ENCODE measurements at places on chromosomes 7 and 10. TPM values are rescaled to one million over a fixed set of nuclear protein-coding genes. Genes with fewer than 3 reads are reported as not detected.

GRCh38 chr10:98078774-98079173 lies 48.4 kb upstream of the CRTAC1 start:
- DNase-seq: no peak

DNA sequence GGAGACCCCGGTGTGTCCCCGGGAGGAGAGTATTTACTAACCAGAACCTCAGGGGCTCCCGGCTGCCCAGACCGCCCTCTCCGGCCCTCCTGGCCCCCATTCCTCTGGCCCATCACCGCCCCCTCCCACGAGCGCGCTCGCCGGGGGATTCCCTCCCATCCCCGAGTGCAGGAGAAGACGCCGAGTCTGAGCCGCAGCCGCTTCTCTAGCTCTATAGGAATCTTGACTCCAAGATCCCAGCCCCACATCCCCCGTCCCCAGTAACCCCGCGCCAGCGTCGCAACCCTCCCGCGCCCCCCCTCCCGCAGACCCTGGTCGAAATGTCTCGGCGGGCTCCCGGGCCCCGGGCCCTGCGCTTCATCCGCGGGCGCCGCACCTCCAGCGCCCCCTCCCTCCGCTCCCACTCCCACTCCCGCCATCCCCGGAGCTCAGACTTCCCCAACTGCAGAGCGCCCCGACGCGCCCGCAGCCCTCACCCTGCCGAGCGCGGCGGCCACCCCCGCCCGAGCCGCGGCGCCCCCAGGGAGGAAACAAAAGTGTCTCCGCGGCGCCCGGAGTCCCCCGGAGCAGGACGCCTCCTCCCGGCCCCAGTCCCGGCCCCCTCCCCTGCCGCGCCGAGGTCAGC lies 541 bp downstream of the ELMO1 start:
- peak; percentile 41 for DNase-seq

DNA sequence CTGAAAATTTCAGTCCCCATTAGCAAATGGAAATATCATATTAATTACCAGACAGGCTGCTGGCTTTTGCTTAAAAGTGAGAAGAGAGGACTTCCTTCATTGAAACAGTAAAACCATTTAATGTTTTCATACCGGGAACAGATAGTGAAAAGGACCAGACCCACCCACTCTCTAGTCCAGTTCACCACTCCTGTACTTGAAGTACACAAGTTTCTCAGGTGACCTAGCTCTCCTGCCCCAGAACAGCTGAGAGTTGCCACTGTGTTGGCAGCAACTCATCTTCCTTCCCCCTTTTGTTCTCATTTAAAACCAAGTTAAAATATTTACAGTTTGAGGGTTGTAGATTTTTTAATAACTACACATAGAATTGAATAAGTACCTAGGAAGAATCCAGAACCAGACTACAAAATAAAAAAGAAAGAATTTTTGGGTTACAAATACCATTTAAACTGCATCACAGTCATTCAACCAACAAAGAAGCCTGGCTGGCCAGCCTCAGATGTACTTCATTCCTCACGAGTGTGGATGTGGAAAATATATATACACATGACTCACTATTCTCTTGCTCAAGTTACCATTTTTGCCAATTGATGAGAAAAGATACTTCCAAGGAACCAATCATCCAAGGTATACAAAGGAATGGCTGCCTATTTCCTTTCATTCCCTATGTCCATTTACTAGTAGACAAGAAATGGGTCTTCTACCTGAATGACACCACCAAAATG lies 68.1 kb downstream of the VPS41 start:
- DNase-seq: no peak

- DNase-seq: no peak
Measured at GRCh38 chr7:77321300-77321699, 94.8 kb downstream of the GSAP start.

DNA sequence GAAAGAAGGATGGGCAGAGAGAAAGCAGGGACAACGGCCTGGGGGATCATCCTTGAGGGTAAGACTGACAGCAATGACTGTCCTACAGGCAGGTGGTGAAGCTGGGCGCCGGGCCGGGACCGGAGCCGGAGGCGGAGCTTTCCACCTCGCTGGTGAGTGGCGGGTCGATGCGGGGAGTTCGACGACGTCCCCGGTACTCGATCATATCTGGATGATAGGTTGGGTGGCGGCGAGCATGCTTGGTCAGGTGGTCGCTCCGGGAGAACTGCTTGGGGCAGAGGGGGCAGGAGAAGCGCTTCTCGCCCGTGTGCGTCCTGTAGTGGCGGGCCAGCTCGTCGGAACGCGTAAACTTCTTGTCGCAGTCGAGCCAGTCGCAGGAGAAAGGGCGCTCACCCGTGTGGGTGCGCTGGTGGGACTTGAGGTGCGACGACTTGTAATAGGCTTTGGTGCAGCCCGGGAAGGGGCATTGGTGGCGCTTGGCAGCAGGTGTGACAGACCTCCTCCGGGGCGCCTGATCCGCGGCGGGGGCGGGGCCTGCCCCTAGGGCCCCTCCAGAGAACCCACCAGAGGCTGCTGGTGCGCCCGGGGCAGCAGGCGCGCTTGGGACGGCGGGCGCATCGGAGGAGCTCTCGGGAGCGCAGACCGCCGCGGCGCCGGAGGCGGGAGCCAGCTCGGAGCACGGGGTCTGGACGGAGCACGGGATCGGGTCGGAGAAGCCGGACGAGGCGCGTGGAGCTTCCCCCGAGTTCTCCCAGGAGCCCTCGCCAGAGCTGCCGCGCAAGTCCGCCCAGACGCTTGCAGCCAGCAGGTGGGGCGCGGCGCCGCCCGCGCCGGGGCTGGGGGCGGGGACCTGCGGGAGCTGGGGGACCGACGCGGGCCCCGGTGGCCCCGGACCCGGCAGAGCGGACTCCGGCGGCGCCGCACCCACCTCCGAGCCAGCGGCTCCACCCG lies 752 bp downstream of the KLF14 start:
- DNase-seq: peak; percentile 23

GRCh38 chr7:109879287-109879828 lies 1211.6 kb upstream of the LRRN3 start:
- DNase-seq: no peak

GRCh38 chr7:45923290-45923689 lies 2.2 kb upstream of the IGFBP3 start:
- peak; percentile 79 for DNase-seq

DNA sequence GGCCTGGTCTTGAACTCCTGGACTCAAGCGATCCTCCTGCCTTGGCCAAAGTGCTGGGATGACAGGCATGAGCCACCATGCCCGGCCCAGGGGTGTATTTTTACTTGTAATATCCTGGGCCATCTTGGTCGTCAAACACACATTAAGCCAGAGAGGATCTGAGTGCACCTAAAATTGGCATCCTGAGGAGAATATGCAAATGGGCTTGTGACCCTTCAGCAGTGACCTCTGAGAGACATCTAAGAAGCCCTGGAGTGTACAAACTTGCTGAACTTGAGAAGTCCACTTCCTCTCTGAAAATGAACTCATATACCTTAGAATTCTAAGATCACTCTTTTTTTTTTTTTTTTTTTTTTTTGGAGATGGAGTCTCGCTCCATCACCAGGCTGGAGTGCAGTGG lies 372.0 kb upstream of the C7orf33 start:
- no peak for DNase-seq

DNA sequence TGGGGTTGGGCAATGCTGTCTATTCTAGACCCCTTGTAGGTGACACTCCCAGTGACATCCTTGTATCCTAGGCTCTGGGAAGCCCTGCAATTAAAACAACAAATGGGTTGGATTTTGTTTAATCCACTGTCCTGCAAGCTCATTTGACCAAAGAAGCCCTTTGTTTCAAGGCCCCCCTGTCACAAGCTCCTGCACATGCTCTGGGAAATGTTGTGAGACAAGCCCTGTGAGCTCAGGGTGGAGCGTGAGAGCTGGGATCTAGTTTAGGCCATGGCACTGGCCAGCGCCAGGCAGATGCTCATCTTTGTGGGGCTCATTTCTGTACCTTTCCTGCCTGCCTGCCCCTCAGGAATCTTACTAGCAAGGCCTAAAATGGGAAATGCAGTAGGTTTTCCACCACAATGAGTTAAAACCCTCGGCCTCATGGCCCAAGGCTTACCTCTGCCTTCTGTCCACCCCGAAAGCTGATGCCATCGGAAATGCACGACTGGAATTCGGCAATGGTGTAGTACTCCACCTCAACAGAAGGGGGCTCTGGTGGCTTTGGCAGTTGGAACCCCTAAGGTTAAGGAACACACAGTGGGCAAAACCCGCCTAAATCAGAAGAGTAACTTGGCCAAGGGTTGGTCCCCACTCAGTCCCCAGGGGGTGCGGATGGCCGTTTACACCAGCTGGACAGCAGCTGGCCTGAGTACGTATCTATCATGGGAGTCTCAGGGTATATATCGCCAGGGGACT lies 112.0 kb downstream of the NEURL1 start:
- peak; percentile 66 for DNase-seq

GRCh38 chr10:125120053-125120710 lies 40.2 kb downstream of the CTBP2 start:
- DNase-seq: no peak

DNA sequence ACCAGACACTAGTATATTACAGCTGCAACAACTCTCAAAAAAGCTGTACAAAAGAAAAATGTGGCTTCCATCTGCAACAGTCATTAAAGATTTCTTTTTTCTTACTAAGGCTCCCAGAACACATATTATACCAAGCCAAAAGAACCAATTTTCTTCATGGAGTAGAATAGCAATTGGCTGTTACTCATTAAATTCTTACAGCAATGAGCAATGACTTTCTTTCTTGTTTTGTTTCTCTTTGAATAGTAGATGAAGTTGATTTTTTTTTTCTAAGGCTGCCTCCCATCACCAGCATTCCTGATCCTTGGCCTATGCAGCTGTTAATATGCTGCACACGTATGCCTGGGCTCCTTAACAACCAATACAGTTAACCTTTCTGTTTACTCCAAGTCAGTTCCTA lies 36.6 kb upstream of the SPOCK2 start:
- no peak for DNase-seq

DNA sequence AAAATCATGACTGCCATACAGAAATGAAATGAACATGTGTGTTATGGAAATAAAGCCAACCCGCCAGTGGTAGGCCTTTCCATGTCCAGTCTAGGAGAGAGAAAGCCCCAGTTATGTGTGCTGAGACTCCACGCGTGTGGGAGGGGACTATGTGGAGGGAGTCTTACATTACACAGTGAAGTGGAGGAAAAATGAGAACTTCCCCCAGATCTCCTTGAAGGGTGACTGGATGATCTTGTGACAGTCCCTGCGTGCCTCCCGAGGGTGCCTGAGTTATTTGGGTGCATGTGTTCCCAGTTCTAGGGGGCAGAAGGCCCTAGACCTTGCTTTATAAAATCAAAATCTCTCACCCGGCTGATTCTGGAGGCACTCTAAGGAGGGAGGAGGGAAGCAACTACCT lies 24.2 kb downstream of the UPP1 start:
- DNase-seq: no peak

DNA sequence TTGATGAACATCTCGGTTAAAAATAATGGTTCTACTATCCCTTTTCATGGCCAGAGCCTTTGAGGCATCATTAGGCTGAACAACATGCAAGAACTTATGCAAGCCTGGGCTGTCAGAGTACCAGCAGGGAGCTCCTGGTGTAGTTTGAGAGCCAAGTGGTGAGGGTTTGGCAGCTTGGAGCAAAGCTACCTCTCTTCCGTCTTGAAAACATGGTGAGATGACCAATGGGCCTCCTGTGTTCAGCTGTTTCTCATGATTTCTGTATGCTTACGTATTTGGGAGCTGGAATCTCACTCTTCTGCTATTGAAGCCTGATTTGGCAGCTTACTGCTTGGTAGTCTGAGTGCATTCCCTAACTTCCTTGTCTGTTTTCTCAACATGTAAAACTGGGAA lies 150.4 kb downstream of the CXCL12 start:
- DNase-seq: no peak

DNA sequence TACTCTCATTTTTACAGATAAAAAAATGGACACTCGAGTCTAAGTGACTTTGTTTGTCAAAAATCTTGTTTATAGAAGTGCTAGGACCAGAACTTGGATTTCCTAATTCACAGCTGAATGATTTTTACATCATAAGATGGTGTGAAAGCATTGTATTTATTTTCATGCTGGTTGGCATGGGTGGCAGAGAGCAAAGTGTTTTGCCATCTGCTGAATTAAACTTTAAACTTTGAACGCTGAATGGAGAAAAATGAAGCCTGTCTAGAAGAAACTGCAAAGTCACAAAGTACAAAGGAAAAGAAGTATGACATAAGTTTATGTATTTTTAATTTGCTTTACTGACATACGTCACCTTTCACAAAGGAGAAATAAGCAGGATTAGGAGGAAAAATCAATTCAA lies 142.0 kb downstream of the NRBF2 start:
- DNase-seq: no peak

- DNase-seq: no peak
Measured at GRCh38 chr7:94649450-94649849, 6.5 kb downstream of the SGCE start.

GRCh38 chr7:52689912-52690311 lies 345.5 kb upstream of the POM121L12 start:
- DNase-seq: no peak

DNA sequence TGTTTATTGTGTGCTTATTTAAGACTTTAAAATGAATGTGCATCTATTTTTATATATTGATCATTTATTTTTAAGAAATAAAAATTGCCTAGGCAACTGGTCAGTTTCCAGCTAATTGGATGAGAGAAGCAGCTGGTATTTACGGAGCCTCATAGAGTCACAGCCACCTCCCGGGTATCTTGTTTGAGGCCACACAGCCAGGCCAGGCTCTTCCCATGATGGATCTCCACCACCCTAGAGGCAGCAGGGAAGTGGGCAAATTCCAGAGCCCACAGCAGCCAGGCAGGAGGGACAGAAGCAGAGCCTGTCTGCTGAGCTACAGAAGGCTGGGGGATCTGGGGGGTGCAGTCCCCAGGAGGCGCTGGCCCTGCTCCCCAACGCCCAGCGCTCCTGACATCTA lies 61.6 kb downstream of the CLEC2L start:
- DNase-seq: no peak

DNA sequence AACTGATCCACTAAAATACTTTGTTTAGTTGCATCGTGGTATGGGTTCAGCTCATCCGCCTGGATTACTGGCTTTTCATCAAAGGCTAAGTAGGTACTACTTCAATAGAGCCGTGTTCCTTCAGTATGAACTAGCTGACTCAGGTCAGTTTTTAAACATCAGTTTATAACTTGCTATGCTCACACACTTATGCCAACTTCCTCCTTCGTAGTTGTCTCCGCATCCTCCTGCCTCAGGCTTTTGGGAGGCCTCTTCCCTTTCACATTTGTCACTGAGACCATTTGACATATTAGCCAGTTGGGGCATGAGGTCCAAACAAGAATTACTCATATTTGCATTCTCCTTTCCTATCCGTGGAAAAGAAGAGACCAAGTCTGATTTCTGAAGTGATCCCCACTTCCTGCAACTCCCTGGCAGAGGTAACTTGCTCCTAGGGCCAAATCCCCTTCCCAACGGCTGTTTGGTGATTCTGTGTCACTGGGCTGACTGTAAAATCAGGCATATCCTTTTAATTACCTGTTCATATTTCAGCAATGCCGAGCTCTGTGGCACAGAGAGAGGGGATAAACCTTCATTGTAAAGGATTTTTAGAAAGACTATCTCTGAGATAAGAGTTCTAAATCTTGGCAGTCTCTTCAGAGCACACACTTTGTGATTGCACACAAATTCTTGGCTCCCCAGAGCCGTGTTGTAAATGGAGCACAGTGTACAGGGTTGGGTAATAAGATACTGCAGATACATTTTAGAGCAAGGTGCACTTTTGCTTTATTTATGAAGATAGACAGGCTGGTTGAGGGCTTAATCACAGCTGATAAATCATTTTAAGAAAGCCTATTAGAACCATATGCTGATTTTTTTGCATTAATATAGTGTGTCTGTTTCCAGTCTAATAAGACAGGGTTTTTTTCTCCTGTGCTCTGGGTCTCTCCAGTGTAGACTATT lies 108.0 kb downstream of the CREB5 start:
- DNase-seq: no peak

GIMAP6 gene
- 26.8 TPM for total RNA-seq

OR2A12 gene
- total RNA-seq: not detected

SEMA3E gene
- not detected for total RNA-seq

CALML3 gene
- not detected for total RNA-seq
